Fibroblast of mammary gland (primary cell): ENCODE measurements at places on chromosomes 12 and 14.

GRCh38 chr12:144650-145284 lies 69.2 kb downstream of the SLC6A12 start:
- DNase-seq: no peak

- no peak for DNase-seq
These were observed 201.7 kb downstream of the SNAPC1 start for GRCh38 chr14:61963926-61964325.

DNA sequence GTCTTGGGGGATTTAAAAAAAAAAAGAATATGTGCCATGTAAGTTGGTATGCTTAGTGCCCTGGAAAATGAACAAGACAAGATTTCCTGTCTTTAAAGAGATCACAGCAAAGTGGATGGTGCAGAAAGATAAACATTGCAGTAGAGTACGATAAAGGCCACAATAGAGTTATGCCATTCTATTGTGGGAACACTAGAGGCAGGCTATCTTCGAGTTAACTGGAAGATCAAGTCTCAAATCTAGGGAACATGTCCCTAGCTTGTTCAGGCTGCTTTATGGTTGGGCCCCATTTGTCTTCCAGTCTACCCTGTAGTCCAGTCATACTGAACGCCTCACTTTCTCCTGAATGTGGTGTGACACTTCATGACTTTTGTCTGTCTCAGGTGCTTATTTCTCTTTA lies 18.7 kb upstream of the CCT2 start:
- no peak for DNase-seq

DNA sequence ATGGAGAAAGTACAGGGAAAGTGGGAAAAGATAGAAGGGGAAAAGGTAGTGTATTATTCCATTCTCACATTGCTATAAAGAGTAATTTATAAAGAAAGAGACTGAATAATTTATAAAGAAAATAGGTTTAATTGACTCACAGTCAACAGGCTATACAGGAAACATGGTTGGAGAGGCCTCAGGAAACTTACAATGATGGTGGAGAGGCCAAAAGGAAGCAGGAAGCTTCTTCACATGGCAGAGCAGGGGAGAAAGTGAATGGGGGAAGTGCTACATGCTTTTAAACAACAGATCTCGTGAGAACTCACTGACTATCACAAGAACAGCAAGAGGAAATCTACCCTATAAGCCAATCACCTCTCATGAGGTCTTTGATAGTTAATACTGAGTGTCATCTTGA lies 725.0 kb upstream of the FLRT2 start:
- DNase-seq: no peak

DNA sequence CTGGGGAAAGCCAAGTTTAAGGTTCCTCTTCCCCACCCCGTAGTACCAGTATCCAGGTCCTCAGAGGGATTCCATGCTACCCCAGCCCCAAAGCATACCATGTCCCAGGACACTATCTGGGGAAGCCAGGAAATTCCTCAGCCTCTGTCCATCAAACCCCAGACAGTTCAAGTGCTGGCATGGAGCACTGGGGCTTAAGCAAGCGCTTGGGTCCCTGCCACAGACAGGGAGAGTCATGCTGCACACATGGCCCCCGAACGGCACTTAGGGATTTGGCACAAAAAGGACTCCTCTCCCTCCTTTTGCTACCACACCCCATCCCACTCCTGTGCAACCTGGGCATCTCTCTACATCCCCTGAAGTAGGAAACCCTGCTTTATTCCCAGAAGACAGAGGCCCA lies 21.8 kb downstream of the ADCY6 start:
- DNase-seq: peak; percentile 53

DNA sequence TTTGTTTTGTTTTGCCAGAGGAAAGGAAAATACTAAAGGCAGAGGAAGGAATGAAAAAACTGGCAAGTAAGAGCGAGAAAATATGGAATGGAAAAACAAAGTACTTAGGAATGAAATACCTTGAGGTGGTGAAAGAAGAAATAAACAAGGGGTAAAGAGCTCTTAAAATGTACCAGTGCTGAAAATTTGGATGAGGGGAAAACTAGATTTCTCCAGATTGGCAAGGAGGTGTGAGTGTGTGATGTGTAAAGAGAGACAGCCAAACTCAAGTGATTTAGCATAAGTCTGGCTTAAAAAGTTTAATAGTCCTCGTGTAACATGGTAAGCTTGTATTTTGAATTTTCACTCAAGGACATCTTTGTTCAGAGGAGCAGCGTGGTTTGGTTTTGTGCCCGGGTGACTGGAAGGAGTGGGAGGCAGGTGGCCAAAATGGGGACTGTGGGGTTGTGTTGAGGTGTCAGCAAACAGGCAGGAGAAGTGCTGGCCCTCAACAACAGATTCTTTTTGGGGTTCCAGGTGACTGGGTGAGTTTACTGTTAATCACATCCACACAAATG lies 102.7 kb downstream of the DACT1 start:
- DNase-seq: no peak

GRCh38 chr14:103260629-103261124 lies 73.4 kb upstream of the EIF5 start:
- peak; percentile 36 for DNase-seq

- DNase-seq: no peak
These were observed 16.2 kb upstream of the STON2 start for GRCh38 chr14:81416194-81416952.

- no peak for DNase-seq
These were observed 52.3 kb downstream of the POLR3B start for GRCh38 chr12:106409878-106410277.

DNA sequence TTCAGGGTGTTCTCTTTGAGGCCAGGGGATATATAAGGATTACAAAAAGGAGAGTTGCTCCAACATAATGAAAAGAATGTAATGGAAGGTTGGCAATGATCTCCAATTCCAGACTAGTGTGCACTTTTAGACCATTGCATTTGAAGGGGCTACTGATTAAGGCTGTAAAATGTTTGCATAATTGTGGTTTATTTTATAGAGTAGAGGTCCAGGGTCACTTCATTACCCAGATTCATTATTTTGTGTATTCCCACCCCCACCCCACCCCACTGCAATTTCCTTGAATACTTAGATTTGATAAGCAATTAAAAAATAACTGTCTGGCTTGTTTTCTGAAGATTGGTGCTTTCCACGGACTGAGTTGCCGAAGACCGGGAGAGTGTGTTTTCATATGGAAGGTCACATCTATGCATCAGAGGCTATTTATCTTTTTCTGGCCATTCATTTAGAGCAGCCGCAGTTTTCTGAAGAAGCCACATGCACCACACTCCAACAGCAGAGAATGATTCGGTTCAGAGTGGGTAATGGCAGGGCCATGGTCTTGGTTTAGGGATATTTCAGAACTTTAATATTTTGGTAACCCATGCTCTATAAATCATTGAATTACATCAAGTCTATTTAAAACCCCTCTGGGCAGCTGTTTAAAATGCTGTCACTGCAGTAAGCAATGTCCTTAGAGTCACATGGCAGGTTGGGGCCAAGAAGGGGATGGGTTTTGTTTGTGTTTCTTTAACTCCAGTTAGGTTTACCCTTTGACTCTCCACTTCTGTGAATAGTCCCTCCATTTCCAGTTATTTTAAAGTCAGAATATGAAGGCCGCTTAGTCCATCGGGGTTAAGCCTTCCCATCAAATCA lies 94.6 kb downstream of the TMEM30B start:
- no peak for DNase-seq

GRCh38 chr14:76696361-76696760 lies 64.9 kb upstream of the VASH1 start:
- no peak for DNase-seq

- no peak for DNase-seq
These were observed 149.4 kb downstream of the METTL25 start for GRCh38 chr12:82507686-82508085.

DNA sequence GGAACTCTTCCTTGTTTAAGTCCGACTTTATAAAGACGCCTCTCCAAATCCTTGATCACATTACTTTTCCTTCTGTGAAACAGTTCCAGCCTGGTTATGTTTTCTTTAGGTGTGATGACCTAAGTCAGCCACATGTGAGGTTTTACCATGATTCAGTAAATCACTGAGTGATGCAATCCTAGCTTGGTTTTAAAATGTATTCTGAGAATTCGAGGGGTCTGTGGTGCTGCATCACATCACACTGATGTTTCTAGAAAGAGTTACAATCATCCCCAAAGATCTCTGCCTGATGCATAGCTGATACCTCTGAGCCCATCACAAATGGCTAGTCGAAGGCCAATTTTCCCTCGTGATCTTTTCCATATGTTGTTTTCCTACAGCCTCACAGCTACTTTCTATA lies 152.7 kb downstream of the ANO2 start:
- DNase-seq: no peak

GRCh38 chr12:42444192-42444943 lies 118.4 kb downstream of the PPHLN1 start:
- no peak for DNase-seq

- peak; percentile 96 for DNase-seq
These were observed 54.2 kb upstream of the CERS5 start for GRCh38 chr12:50221228-50222008.

- DNase-seq: no peak
These were observed 67.9 kb downstream of the DAAM1 start for GRCh38 chr14:59256331-59256730.

- DNase-seq: no peak
These were observed 156.5 kb upstream of the MYL2 start for GRCh38 chr12:111076611-111077451.

GRCh38 chr14:79405512-79405910 lies 805.8 kb downstream of the DIO2 start:
- no peak for DNase-seq

- no peak for DNase-seq
These were observed 587.1 kb upstream of the ATXN7L3B start for GRCh38 chr12:73950507-73950906.

- peak; percentile 83 for DNase-seq
These were observed at the start of gene SAV1 for GRCh38 chr14:50667996-50668825. Gene SAV1, minus strand, starts transcription at chr14:50668306. Its CDS starts 339 bp downstream, at chr14:50667967.

GRCh38 chr14:29311983-29312382 lies 545.4 kb downstream of the FOXG1 start:
- DNase-seq: peak; percentile 42

- DNase-seq: peak; percentile 5
These were observed 774.7 kb downstream of the TMTC2 start for GRCh38 chr12:83461336-83461935.

GRCh38 chr12:113261847-113262470 lies 40.7 kb downstream of the TPCN1 start:
- DNase-seq: no peak

- DNase-seq: no peak
These were observed 17.2 kb upstream of the ARF6 start for GRCh38 chr14:49875640-49876198.

- no peak for DNase-seq
These were observed 63.0 kb upstream of the TCL1A start for GRCh38 chr14:95776798-95777534.

DNA sequence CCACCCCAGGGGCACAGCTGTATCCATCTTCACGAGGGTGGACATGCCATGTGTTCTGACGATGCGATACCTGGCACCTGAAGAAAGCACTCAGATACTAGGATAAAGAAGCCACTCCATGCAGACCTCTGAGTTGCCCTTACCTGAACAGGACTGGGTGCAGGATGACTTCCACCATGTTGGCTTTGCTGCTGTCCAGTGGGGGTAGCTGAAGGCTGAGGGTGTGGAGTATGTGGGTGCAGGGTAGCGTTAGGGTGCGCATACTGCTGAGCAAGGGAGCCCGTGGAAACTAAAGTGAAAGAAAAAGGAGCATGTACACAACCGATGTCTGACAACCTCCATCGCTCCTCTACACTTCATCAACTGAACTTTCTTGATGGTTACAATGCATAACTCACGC lies 51.3 kb downstream of the SH2B3 start:
- DNase-seq: no peak

- peak; percentile 4 for DNase-seq
These were observed 61.2 kb upstream of the GRIP1 start for GRCh38 chr12:66739940-66740651.

DNA sequence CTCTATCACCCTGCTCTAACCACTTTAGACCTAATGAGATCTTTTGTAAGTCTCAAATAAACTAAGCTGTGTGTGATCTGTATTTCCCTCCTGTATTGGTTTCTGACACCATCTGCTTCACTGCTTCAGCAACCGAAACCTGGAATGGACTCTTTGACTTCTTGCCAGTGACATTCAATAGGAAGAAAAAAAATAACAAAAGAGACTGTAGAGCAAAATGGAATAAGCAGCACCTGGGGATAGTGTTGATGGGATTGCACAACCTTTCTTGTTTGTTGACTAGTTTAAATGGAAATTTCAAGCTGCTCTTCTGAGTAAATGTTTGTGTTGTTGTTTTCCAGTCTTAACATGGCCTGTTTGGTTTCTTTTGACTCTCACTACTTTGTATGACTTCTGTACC lies 888.6 kb upstream of the SEL1L start:
- no peak for DNase-seq

- peak; percentile 81 for DNase-seq
These were observed 94.7 kb downstream of the SLC2A13 start for GRCh38 chr12:40010899-40011774.

- DNase-seq: no peak
These were observed 113.5 kb downstream of the C12orf75 start for GRCh38 chr12:105443802-105444652.

DNA sequence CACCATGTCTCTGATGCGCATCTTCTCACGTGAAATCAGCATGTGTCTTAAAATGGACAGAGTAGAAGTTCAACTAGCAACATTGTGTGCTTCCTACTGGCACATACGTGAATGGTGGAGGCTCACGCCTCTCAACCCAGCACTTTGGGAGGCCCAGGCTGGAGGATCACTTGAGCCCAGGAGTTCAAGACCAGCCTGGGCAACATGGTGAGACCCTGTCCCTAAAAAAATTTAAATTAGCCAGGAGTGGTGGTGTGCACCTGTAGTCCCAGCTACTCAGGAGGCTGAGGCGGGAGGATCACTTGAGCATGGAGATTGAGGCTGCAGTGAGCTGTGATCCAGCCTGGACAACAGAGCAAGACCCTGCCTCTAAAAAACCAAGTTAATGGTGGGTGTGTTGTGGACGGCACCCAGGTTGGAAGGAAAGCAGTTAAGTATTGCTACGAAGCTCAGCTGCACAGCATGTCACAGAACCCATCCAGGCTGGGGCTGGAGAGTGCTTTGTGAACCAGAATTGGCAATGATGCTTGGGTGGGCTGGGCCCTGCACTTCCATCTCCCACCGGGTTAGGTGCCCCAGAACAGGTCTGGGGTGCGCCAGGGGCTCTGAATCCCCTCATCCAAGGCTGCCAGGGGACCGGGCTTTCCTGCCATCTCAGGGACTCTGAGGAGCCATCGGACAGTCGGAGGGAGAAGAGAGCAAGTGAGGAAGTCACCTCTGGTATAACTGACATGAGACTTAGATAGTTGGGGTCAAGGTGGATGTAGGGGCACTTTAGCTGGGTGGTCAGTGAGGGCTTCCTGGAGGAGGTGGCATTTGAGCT lies 33.0 kb upstream of the ULK1 start:
- no peak for DNase-seq

- DNase-seq: peak; percentile 5
These were observed 61.3 kb upstream of the RESF1 start for GRCh38 chr12:31897781-31898503.

DNA sequence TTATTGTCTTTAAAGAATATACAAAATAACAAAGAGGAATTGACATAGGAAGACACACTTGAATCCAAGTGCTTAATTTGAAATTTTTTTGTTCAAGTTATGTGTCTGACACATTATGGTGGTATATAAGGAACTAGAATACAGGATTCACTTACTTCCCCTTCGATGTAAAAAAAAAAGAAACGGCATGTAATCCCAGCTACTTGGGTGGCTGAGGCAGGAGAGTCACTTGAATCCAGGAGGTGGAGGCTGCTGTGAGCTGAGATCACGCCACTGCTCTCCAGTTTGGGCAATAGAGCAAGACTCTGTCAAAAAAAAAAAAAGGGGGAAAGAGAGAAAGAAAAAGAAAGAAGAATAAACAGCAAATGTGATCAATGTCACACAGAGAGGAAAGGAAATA lies 8.9 kb downstream of the CLEC12A start:
- DNase-seq: no peak
